ENCODE measurements at places on chromosomes 3 and 15. TPM values are rescaled to one million over a fixed set of nuclear protein-coding genes. Genes with fewer than 3 reads are reported as not detected.

The TUSC7 gene
- total RNA-seq, result not detected

DNA sequence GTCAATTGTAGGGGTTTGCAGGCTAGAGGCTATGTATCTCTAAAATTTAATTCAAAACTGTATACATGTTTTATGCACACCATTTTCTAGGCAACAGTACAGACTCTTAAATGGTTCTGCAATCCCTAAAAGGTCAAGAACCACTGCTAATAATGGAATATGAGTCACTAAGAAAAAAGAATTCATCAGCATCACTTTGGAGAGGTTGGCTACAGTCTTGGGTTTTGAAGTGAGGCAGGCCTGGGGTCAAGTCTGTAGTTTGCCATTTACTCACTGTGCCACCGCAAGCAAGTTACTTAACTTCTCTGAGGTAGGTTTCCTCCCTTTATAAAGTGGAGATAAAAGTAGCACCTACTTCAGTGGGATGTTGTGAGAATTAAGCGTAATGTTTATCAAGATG, 33.7 kb downstream of the THRB start:
- DNase-seq, result no peak

DNA sequence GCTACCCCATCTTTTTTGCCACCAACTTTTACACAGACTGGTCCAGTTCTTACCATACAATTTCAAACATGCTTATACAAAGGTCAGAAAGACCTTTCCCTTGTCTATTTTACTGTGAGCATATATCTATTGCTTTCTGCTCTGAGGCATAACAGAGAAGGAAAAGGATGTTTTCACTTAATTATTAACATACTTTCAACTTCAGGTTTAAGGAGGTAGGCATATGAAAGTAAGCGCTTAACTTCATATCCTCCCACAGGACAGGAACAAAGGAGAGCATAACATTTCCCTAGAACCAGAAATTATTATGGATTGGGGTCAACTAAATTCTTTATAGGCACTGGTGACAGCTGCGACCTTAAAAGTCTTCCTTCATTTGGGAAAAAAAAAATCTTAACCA, 1.1 kb downstream of the MYEF2 start:
- no peak for DNase-seq

DNA sequence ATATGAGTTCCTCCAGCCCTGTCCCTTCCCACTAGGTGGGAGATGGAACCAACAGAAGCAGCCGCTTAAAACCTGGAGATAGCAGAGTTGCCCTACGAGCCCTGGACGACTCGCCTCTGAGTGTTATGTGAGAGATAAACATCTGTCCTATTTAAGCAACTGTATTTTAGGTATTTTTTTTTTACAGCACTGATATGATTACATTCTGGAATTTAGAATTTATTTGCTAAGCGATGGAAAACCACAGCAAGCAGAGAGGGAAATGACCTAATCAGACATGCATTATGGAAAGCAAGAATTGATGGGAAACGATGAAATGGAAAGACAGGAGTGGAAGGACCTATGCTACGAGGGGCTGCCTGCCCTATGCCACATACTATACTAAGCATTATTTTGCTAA, 379.0 kb upstream of the IL12A start:
- DNase-seq, result no peak

DNA sequence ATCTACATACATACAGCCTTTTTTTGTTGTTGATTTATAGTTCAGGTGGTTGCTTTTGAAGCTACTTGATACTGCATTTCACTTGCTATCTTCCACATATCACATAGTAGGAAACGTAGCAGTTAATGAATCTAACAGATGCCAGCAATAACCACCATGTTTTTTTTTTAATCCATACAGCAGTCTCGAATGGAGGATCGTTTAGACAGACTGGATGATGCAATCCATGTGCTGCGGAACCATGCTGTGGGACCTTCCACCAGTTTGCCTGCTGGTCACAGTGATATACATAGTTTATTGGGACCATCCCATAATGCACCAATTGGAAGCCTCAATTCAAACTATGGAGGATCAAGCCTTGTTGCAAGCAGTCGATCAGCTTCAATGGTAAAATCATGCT, 123.2 kb upstream of the CGNL1 start:
- no peak for DNase-seq

The NR2E3 gene
- total RNA-seq, result 0.19 TPM

GRCh38 chr3:38314112-38314763, 32.1 kb downstream of the SLC22A14 start:
- peak; percentile 13 for DNase-seq

GRCh38 chr3:76664816-76665215, 375.1 kb upstream of the ROBO2 start:
- DNase-seq, result no peak

GRCh38 chr3:154701055-154701454, 271.1 kb upstream of the GPR149 start:
- DNase-seq, result no peak

Data from kidney (tissue), 22 donors.